ENCODE measurements at places on chromosomes 16 and 17.

DNA sequence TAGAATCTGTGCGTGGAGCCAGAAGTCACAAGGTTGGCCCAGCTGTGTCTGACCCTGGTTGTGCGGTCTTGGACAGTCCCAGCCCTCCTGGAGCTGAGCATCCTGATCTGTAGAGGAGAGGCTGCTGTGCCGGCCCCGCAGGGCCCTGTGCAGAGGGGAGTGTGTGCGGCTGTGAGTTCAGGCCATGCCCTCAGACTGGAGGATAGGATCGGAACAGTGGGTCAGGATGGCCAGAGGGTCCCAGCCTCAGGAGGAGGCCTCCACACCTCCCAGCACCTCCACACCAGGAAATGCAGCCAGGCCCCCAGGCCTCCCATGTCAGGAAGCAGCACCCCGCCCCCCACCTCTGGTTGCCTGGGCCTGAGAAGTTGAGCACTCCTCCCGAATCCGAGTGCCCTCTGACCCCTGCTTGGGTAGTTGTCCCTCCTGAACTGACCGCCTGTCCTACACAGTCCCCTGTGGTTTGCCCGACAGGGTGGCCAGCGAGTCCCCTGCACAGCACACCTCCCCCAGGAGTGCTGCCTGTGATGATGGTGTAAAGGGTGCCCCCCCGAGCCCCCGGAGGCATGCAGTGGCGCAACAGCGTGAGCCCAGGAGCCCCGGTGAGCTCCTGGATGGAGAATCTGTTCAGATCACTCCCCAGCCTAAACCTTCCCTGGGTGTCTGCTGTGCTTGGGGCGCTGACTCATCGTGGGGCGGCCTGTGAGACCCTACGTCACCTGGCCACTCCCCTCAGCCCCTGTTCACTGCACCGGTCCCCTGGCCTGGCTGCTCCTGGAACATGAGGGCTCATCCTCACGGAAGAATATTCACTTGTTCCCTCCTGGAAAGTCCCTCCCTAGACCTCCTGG, 285.2 kb downstream of the SEC14L1 start:
- DNase-seq, result no peak

DNA sequence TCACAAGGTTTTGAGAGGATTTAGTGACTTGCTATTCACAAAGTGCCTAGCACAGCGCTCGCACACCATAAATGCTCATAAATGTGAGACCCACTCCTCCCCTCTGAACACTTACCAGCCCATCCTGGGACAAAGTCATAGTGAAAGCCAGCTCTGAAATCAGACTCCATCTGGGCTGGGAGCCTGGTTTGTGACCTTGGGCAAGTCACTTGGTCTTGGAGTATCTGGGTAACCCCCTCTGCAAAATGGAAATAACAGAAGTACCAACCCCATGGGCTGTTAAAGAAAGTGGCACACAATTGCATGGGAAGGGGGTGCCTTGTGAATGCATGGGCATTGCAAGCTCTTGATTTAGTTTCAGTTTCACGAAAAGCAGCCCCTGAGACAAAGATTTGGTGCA, 104.7 kb upstream of the CDH5 start:
- no peak for DNase-seq

DNA sequence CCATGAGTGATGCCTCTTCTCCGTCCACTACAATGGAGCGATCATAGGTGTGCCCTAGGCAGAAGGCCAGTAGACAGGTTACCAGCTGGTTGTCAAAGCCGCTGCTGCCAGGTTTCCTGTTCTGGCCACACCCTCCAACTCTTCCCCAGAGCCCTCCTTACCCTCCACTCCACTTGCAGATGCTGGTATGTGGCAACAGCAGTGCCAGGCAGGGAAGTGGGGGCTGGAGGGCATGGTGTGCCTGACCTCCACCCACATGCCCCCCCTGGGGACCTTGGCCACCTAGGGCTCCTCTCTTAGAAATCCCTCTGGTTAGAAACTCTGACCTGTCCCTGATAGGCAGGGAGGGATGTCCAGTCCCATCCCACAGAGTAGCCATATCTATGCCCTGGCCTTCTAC, 1.5 kb downstream of the RRAD start:
- no peak for DNase-seq

GRCh38 chr16:10121491-10121890, 60.7 kb downstream of the GRIN2A start:
- no peak for DNase-seq

GRCh38 chr17:67528751-67529436, 151.8 kb downstream of the PITPNC1 start:
- DNase-seq, result no peak

DNA sequence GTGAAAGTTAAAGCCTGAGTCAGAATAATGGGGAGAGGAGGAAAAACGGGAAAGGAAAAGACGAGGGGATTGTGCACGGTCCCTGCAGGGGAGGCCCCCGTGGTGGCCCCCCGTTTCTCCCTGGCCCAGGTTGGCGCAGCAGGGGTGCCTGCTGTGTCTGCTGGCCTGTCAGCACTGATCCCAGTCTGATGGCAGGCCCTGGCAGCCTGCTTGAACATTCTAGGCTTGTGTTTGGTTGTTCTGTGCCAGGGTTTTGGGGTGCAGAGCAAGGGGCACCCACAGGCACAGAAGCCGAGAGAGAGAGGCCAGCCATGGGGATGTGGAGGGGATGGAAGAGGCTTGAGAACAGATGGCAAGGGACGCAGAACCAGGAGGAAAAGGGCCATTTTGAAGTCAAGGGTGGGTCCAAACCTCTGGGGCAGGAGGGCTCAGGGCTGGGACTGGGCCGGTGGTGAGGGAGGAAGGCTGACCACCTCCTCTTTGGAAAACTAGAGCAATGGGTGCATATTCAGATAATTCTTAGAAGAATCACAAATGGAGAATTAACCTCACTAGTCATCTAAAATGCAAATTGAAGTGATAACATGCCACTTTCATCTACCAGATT, 35.9 kb downstream of the TBX4 start:
- no peak for DNase-seq

DNA sequence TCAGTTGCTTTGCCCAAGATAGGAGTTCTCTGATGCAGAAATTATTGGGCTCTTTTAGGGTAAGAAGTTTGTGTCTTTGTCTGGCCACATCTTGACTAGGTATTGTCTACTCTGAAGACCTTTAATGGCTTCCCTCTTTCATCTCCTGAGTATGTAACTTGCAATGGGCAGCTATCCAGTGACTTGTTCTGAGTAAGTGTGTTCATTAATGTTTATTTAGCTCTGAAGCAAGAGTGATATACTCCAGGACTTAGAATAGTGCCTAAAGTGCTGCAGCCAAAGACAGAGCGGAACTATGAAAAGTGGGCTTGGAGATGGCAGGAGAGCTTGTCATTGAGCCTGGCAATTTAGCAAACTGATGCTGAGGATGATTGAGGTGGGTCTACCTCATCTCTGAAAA, 8.8 kb upstream of the TANGO6 start:
- DNase-seq, result no peak

GRCh38 chr17:28379814-28380801, 8.6 kb downstream of the SARM1 start:
- no peak for DNase-seq

- DNase-seq, result no peak
Measured at GRCh38 chr16:56748191-56748590, 18.3 kb downstream of the NUP93 start.

- no peak for DNase-seq
Measured at GRCh38 chr16:29905668-29906067, 5.4 kb downstream of the ASPHD1 start.

- DNase-seq, result peak; percentile 48
Measured at GRCh38 chr16:57536306-57537193, at the start of gene CCDC102A. CCDC102A (minus strand) TSS chr16:57536571; CDS start chr16:57529177, 7,394 bp downstream.

- DNase-seq, result no peak
Measured at GRCh38 chr16:47204736-47205504, 61.2 kb upstream of the NETO2 start.

- no peak for DNase-seq
Measured at GRCh38 chr17:53470626-53471025, 352.1 kb upstream of the KIF2B start.

- DNase-seq, result no peak
Measured at GRCh38 chr17:39602533-39603303, 5.0 kb downstream of the NEUROD2 start.

All from immature natural killer cell (primary cell).